ENCODE measurements at places on chromosomes 11 and 22.

DNA sequence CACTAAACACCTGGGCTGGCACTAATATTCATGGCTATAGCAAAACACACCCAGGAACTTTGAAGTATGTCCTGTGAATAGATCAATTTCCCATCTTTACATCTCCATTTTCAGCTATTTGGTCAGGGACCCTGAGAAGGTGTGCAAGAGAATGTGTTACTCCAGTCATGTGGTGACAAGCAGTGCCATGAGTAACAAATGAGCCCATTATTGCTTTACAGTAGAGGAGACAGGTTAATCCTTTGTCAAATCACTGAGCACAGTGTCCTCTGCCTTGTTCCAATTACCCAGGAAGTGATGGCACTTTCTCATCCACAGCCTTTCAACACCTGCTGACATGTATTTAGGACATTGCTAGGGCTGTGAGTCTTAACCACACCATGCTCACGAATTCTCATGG is 664.8 kb upstream of the API5 start:
- DNase-seq = no peak

GRCh38 chr22:17431179-17431578 is 61.9 kb downstream of the CECR2 start:
- peak; percentile 49 for DNase-seq

GRCh38 chr22:49329636-49330035 is 498.0 kb downstream of the BRD1 start:
- no peak for DNase-seq

DNA sequence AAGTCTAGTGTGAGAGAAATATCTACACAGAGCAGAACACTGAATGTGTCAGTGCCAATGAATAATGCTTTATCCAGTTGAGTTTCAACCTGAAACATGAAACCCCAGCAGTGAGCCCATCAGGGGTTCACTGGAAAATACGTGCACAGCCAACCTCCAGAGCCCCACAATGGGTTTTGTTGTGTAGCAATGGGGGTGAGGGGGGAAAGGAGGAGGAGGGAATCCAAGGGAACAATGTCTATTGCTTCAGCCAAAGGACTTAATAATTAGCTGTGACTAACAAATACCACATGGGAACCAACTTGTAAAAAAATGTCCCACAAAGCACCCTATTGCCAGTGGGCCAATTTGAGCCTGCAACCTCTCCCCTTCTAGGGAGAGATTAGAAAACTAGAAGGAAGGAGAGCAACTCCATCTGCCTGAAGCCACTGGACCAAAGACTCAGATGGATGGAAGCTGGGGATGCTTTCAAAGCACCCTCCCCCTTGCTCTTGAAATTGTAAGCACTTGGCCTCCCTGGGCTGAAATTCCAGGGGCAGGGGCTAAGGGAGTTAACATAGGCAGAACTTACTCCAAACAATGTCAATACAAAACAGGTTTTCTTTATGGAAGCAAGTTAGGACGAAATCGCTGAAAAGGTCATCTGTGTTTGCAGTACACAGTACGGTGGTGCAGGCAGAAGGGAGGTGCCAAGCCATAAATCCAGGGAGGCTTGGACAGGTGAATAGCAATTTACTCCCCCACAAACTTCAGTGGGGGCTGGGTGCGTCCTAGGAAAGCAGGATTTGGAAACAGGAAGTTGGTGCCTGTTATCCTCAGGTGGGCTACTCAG is 99.8 kb downstream of the ARL14EP start:
- no peak for DNase-seq

- no peak for DNase-seq
These were observed 1420.3 kb downstream of the BRD1 start for GRCh38 chr22:48407256-48407955.

DNA sequence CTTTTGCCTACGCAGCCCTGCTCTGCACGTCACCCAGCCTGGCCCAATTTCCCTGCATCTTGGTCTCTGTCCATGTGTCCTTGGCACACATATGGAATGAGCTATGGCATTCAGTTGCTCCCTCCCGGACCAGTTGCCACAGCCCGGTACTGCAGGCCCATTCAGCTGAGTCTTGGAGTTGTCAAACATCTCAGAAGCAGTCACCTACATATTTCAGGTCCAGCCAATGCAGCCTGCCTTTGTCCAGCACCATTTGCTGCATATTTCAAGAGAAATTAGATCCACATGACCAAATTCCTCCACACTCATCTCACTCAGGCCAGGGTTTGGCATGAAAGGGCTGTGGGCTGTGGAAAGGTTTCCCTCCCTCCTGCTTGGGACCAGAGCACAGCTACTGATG is 76.8 kb downstream of the MN1 start:
- DNase-seq = no peak

DNA sequence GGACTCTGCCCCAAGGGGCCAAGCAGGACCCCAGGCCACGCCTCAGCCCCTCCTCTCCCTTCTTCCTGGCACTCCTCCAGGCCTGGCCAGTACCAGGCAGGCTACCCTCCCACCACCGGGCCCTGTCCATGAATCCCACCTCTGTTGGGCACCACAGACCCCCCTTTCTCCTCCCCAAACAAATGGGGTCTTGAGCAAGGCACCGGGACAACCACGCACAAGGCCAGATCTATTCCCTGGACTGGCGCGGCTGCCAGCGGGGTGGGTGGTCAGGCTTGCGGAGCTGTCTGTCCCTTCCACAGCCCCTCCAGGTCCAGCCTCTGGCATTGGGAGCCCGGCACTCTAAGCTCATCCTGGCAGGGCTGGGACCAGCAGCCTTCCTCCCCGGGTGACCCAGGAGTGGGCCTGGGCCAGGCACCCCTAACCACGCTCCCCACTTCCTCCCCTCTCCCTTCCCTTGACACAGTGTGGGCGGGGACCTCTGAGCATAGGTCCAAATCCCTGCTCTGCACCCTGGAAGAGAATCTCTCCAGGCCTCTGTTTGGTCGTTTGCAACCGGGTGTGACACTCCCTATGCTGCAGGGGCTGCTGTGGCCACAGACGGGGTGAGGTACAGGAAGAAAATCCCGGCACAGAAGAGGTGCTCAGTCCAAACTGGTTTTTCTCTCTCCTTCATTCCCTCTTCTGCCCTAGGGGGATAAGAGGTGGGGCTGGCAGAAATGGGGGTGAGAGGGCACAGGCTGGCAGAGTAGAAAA is 14.6 kb downstream of the ELFN2 start:
- DNase-seq = no peak

DNA sequence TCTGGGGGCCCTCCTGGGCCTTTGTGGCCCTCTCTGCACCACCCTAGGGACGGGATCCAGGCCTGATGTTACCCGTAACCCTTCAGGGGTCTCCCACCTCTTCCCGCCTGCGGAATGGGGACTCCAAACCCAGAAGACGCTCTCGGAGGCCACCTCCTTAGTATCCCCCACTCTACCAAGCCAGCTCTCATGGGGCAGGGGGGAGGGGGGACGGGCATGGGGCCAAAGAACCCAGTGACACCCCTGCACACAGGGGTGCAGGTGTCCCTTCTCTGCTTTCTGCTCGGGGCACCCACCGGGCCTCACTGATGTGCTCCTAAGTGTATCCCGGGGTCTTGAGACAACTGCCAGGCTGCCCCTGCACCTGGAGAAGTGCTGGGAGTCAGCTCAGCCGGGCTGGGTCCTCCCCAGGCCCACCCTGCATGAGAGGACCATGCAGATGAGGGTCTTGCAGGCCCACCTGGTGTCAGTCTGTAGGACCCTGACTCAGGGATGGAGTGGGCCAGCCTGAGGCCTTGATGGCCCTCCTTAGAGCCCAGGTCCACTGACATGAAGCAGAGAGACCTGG is 176.9 kb downstream of the IGLL1 start:
- DNase-seq = no peak

- no peak for DNase-seq
These were observed 8.4 kb upstream of the CDKN1C start for GRCh38 chr11:2893935-2894334.

- peak; percentile 77 for DNase-seq
These were observed 496 bp upstream of the TRAF6 start for GRCh38 chr11:36510594-36510942.

DNA sequence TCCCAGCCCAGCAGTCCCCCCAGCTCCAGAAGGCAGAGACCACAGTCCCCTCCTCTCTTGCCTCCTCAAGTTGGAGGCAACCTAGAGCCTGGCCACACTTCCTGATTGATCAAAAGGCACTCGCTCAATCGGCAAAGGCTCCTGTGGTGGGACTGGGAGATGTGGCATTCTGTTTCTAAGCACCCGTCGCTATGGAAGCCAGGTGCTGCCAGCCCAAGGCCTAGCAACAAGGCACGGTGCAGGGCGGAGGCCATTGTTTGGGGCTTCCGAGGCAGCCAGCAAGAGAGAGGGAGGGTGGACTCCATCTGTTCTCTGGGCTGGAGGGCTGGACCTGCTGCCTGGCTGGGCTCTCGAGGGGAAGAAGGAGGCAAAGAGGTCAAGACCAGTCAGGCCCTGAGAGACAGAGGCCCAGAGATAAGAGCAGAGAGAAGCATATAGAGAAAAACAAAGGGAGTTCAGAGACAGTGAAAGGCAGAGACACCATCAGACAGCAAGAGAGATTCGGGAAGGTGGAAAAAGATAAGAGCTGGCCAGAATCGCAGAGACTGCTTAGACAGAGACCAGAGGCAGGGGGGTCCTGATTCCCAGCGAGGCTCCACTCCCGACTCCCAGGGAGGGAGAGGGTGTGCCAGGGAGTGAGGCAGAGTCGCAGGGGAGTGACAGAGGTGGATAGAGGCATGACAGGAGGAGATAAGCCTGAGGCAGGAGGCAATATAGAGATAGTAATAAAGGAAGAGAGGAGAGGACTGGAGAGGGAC is 21.2 kb downstream of the PDE2A start:
- no peak for DNase-seq

- DNase-seq = no peak
These were observed 116.1 kb downstream of the CCDC34 start for GRCh38 chr11:27246925-27247324.

- DNase-seq = no peak
These were observed 6.0 kb downstream of the CFL1 start for GRCh38 chr11:65851811-65852507.

- peak; percentile 51 for DNase-seq
These were observed 76.0 kb upstream of the WNT7B start for GRCh38 chr22:46052801-46053562.

DNA sequence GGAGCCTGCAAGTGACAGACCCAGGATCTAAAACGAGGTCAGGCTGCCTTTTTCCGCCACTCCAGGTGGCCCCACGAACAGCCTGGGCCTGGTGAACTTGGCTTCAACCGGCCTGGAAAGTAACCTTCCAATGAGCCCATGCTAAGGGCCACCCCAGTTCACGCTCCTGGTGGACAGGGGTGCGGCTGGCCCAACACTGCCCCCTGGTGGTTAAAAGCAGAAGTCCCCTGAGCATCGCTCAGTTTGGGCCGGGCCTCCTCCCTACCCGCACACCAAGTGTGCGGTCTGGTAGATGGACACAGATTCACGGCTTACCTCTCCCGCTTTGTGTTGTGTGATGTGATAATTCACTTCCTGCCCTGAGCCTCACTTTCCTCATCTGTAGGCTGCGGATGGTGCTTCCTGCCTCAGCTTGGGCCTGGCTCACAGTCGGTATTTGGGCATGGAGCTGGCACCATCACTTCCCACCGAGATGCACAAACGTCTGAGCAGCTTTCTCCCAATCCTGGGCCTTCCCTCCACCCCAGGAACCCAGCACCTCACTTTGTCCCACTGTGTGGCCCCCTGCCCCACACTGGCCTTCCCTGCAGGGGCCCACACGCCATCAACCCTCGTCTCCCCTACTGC is 13.7 kb upstream of the SEC14L3 start:
- DNase-seq = peak; percentile 18

- DNase-seq = no peak
These were observed 15.8 kb upstream of the MRGPRD start for GRCh38 chr11:68996376-68997123.

GRCh38 chr11:2592559-2593392 is 107.0 kb downstream of the KCNQ1OT1 start:
- DNase-seq = no peak

- peak; percentile 85 for DNase-seq
These were observed 18.3 kb downstream of the RCN1 start for GRCh38 chr11:32109138-32109537.

DNA sequence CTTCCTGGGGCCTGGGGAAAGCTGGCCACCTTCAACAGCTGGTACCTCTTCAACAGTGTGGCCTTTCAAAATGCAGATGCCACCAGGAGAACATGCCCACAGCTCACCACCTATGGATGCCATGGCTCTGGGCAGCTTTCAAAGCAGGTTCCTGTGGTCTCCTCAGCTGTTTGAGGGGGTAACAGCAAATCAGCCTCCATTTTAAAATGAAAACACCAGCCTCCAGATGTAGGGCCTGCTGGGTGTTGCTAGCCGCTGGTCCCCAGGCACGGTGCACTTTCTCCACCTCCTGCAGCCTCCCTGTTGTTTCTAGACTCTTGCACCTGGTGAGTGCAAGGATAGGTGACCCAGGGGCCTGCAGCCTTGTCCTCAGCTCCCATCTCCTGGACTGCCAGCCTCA is 10.0 kb downstream of the CDPF1 start:
- DNase-seq = no peak

- no peak for DNase-seq
These were observed 17.6 kb downstream of the DAGLA start for GRCh38 chr11:61697764-61698163.

GRCh38 chr22:44224166-44224565 is 43.4 kb downstream of the PARVG start:
- DNase-seq = no peak

DNA sequence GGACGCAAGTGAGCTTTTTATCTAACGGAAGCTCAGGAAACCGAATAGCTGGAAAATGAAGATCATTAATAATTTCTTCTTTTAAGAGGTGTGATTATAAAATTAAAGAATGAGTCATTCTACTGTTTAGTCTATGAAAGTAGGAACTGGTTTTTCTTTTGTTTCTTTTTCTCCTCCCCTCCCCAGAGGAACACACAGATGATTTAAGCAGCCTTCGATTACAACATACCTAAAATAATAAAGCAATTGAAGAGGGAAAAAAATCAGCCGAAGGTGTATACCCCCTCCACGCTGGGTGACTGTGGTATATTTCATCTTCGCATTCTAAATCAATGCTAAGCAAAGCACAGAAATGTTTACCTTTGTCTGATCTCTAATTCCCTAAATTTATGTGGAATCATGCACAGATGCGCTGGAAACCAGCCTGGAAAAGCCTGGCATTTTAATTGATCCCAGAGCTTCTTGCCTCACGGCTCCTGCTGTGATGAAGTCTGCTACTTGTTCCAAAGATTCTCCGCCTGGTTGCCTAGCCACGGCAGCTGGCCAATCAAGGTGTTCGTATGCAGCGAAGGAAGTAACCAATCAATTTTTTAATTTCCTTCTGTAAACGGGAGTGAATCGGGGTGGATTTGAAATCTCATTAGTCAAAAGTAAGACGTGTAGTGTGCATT is 133.9 kb downstream of the FANCF start:
- DNase-seq = peak; percentile 81

DNA sequence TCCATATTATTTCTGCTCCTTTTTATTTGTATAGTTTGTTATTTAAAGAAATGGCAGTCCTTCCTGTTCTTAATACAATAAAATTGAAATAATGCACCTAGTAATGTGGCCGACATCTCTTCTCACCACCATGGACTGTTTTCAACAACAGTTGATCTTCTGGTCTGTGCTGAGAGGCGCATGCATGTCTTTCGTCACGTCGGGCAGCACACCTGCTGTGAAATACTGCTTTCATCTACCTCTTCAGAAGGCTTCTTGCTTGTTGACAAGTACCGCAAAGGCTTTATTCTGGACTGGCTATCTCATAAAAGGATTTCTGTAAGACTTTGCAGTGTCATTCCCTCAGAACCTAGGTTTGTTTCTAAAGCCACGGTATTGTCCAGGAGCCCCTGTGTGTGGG is 13.9 kb upstream of the MYO18B start:
- no peak for DNase-seq

GRCh38 chr11:65421794-65422632 is 585 bp upstream of the NEAT1 start:
- peak; percentile 99 for DNase-seq

All from fibroblast of lung (primary cell).